ENCODE measurements at places on chromosomes 7 and 10. TPM values are rescaled to one million over a fixed set of nuclear protein-coding genes. Genes with fewer than 3 reads are reported as not detected.

The DYNC1I1 gene
- 0.30 TPM for polyA plus RNA-seq

The PROSER2 gene
- 5.9 TPM for polyA plus RNA-seq

The PTPRN2 gene
- 6.6 TPM for polyA plus RNA-seq

The ITPRID1 gene
- not detected for polyA plus RNA-seq

The CUBN gene
- polyA plus RNA-seq = 263 TPM

The ZNF467 gene
- polyA plus RNA-seq = 37.5 TPM

The CAMK1D gene
- polyA plus RNA-seq = 10.6 TPM

The TBX20 gene
- not detected for polyA plus RNA-seq

The PDGFA gene
- polyA plus RNA-seq = 54.5 TPM

The ANKRD22 gene
- 0.28 TPM for polyA plus RNA-seq

The LRRD1 gene
- 0.68 TPM for polyA plus RNA-seq

The RSU1 gene
- 68.5 TPM for polyA plus RNA-seq

The CYCS gene
- polyA plus RNA-seq = 150 TPM

The OR9A2 gene
- polyA plus RNA-seq = not detected

The PRKCQ gene
- 14.6 TPM for polyA plus RNA-seq

The CALHM1 gene
- not detected for polyA plus RNA-seq

The ABCF2 gene
- polyA plus RNA-seq = 26.3 TPM

The GPNMB gene
- polyA plus RNA-seq = 11.1 TPM

The LRGUK gene
- 3.5 TPM for polyA plus RNA-seq

The PAX2 gene
- 236 TPM for polyA plus RNA-seq

The CALHM3 gene
- not detected for polyA plus RNA-seq

The IL6 gene
- polyA plus RNA-seq = not detected

All from renal pelvis (tissue), 12 donors.